ENCODE measurements at places on chromosomes 13 and 19. TPM values are rescaled to one million over a fixed set of nuclear protein-coding genes. Genes with fewer than 3 reads are reported as not detected.

Gene SPC24
- 3.7 TPM for total RNA-seq

Gene C1QTNF9
- total RNA-seq: 1.1 TPM

Gene ZFP28
- 5.2 TPM for total RNA-seq

DNA sequence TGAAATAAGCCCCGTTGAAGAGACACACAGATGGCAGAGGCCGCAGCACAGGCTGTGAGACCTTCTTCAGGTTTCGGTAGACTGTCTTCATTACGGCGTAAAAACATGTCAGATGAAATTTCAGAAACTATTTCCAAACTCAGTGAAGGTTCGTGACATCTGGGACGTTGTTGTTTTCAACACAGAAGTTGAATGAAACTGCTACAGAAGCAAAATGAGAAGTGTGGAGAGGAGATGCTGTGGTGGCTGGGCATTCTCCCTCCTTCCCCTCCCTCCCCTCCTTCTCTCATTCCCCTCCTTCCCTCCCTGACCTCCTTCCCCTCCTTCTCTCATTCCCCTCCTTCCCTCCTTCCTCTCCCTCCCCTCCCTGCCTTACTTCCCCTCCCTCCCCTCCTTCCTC lies 113.6 kb downstream of the ATP11A start:
- no peak for DNase-seq

DNA sequence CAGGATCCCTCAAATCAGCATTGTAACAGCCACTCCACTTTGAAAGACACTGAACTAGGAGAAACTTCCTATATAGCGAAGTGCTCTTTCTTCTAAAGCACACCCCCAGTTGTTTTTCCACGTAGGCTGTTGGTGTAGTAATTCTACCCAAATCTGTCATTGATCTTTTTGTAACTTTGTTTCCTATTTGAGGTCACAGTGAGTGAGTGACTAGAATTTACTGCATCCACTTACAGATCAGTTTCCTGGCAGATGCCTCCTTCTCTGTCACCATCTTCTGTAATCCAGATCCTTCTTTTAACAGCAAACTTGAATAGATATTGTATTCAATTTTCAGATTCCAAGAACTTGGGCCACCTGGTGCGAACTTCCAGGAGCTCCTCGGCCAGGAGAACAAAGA lies 15.3 kb downstream of the ZAR1L start:
- DNase-seq: no peak

- peak; percentile 63 for DNase-seq
These were observed 55.2 kb downstream of the SPATA13 start for GRCh38 chr13:24215732-24216131.

All from right cardiac atrium (tissue), 5 donors.